ENCODE measurements at places on chromosomes 1 and 21.

DNA sequence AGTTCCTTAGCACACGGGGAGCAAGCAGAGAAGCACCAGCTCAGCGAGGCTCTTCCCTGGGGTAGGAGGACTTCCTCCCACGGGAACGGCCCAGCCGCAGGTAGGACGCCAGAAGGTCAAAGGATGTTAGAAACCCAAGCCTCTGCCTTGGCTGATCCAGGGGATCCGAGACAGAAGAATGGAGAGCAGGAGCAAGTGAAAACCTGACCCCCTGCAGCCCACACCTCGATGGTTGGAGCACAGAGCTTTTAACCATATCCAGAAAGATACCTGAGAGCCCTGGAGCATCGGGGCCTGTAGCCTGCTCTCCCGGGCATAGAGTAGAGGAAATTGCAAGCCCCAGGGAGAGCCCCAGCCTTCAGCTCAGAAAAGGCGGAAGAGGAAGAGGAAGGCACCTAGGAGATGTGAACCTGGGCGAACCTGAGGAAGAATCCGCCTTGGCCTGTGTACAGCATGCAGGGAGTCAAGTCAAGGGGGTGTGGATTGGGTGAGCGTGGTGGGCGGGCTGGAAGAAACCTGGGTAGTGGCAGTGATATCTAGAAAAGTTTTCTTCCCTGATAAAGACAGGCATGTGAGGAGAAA lies 76.3 kb downstream of the PSMG1 start:
- no peak for DNase-seq

GRCh38 chr1:205986861-205987260 lies 16.3 kb downstream of the RAB7B start:
- DNase-seq, result no peak

DNA sequence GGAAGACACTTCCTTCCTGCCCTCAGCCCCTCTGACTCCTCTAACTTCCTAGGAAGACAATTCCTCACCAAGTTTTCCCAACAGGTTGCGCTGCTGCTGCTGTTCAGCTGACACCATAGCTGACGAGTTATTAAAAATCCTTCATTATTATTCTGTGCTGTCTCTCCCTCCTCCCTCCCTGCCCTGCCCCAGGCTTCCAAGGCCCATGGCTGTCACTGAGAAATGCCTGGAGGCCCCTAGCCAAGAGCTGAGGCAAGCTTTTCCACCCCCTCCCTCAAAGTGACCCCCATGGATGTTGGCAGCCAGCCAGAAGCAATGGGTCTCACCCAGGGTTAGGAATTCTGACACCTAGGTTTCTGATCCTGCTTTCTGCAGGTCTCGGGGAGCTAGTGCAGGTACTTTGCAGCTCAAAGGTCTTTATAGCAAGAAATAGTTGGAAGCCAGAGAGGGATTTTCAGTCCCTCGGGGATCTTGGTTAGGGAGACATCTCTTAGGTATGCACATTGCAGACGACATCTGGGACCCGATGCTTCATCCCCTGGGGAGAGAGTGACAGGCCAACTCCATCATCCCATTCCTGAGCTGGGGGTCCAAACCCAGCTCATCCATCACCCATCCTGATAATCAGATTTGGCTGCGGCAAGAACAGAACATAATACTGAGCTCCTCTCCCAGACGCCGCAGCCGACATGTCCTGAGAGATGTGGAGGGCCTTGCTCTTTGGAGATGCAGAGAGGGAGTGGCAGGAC lies 65.0 kb downstream of the KIRREL1 start:
- DNase-seq, result no peak

GRCh38 chr1:205258719-205259118 lies 31.0 kb downstream of the TMCC2 start:
- DNase-seq, result no peak

DNA sequence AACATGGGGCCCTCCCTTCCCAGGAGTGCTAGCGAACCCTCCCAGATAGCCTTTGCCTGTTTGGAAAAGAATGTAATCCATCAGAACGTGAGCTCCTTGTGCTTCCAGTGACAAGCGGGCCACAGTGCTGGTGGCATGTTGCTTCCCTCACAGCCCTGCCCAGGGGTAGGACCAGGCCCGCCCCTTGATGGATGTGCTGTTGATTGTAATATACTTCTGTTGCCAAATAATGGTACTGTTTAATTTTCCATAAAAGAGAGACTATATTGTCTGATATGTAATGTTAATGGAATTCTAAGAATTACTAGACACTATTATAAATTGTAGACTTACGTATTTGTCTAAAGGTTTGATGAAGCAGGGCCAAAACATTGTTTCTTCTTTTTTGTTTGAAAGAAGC lies 16.4 kb downstream of the ATP5PO start:
- no peak for DNase-seq

DNA sequence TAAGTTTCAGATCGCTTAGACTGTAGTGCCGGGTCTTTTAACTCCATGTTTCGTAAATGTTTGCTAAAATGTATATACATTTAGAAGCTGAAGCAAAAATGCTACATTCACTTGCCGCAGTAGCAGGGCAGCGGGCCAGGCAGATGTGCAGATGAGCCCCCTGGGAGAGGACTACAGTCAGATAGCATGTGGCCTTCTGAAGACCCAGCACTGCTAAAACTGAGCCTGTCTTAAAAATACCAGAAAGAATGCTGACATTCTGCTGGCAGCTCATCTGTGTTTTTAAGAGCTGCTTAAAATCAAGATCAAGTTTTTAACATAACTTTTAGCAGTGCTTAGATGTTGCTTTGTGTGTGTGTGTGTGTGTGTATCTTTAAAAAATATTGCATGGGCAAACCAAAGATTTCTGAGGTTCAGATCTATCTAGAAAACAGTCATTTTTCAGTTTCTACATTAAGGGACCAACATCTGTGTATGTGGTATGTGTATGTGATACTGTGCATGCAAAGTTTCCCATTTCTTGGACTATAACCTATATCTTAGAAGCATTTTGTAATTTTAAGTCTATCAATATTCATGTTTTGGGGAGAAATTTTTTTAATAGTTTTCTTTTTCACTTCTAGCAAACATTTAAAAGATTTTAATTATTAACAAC lies 31.7 kb downstream of the CHRM3 start:
- DNase-seq, result no peak

DNA sequence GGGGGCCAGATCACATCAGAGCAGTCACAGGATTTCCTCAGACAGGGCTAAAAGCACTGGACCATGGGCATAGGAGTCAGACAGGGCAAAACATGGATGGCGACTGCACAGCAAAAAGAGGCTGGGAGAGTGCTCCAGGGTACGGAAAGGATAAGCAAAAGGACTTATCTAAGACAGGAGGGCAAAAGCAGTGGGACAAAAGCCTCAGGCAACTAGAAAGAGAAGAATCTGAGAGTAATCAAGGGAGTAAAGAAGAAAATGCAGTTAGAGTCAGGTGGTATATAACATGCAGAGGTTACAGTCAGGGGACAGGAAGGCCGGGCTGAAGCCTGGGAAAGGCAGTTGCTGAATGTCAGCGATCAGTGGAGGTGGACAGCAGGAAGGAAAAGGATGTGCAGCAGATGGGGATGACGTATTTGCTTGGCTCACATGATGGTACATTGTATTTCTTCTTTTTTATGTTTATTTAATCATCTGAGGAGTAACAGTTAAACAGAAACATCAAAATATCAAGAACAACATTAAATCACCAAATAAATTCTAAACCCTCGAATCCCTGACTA lies 63.1 kb upstream of the CNN3 start:
- DNase-seq, result no peak

GRCh38 chr1:17831597-17831996 lies 76.5 kb downstream of the ACTL8 start:
- no peak for DNase-seq

GRCh38 chr1:4003846-4004505 lies 103.9 kb upstream of the C1orf174 start:
- DNase-seq, result no peak

DNA sequence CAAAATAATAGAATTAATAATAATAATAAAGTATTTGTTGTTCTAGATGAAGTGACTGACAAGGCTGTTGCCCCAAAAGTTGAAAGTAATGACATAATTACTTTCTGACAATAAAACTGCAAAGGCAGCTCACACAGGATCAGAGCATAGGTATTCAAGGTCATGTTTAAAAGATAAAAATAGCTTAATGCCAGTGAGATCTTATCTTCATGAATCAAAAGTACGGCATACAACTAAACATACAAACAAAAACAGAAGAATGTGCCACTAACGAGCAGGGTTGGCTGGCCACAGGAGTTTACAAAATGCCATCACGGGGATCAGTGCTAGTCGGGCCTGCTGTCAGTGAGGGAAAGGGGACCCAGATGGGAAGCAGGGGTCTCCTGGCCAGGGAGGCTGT lies 22.4 kb upstream of the TMPRSS2 start:
- no peak for DNase-seq

- DNase-seq, result no peak
These were observed 1.4 kb downstream of the VPS13D start for GRCh38 chr1:12231276-12231595.

All from NCI-H1105 treated with DMSO at 0.1 percent for 48 hours (cell line).